Jurkat, Clone E6-1 (cell line): ENCODE measurements at places on chromosomes 7 and 10.

DNA sequence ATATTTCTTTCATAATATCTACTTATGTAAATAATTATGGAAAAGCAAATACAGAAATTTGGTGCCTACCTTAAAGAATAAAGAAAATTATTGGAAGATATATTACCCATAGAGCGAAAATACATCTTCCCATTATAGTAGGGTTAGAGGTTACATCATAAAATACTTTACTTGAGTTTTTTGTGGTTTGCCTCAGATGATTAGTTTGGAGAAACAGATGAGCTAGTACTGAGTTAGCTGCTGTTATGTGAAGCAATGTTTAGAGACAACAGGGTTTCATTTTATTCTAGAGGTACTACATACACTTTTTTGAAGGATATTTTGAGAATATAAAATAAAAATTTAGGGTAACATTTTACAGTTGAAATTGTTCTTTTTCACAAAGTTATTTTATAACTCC, 2.9 kb upstream of the MLLT10 start:
- DNase-seq, result no peak

- no peak for DNase-seq
Measured at GRCh38 chr7:11328309-11328708, 354.6 kb downstream of the PHF14 start.

DNA sequence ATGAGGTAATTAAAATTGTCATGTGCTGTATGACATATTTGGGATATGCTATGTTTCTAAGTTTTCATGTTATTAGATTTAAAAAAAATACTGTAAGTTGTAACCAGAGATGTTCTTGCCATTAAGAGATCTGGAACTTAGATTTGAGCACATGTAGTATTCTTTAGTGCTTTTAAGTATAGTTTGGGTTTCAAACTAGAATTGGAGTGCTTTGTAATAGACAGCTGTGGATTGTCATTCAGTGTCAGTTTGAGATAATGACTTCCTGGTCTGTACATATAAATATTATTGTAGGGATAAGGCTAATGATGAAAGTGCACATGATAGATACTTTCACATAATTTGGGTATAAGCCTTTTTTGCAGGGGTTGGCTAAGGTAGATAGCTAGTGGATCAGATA, 936.2 kb downstream of the CNTNAP2 start:
- DNase-seq, result no peak

GRCh38 chr7:111138586-111138985, 47.7 kb downstream of the LRRN3 start:
- no peak for DNase-seq

GRCh38 chr10:60114765-60115586, 208.6 kb upstream of the CCDC6 start:
- peak; percentile 31 for DNase-seq

DNA sequence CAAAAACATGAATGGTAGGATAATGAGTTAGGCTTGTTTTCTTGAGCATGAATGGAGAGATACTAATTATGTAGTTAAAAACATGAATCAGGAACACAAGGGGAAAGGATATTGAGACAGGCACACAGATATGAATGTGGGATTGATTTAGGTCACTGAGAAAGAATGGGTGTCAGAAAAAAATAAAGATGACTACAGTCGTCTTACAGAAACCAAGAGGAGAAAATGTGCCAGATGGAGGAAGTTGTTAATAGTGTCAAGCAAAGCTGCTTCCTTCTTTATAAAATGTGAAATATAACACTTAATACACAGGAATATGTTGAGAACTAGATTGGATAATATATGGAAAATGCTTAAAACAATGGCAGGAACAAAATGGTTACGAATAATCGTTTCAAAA, 173.3 kb upstream of the BET1 start:
- DNase-seq, result no peak

DNA sequence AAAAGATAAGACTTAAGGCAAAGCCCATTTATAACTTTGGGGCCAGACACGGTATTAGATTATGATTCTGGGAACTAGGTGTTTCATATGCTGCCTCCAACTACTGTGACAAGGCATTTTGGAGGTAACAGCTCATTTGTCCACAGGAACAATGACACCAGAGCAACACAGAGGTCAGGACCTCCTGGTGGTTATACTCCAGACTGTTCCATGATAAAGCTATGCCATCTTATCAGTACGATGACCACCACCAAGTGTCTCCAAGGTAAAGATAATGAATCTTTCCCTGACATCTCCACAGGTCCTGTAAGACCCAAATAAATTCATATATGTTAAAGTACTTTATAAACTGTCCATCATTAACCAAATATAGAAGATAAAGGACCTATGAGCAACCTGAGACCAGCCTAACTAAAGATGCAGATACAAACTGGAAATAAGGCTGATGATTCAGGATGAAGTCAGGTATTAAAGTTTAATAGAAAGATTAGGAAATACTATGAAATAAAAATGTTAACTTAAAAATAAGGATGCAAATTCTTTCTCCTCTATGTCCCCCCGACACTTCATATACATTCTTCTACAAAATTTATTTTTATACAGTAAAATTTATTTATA, 26.2 kb downstream of the CUL2 start:
- DNase-seq, result no peak

DNA sequence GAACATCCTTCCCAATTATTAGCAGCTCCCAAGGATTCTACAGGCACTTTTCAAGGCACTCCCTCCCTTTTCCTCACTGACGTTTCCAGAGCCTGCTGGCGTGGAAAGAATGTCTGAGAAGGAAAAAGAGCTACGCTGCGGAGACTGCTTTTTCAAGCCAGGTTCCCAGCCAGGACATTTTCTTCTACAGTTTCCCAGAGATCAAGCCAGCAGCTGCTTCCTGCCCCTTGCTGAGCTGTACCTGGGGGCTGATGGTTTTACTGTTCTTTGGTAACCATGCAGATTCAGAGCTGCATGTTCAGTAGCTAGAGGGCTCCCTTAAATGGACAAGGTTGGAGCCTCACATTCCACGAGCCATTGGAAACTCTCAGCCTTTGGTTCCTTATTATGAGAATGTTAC, 133.4 kb downstream of the EVX1 start:
- DNase-seq, result no peak

DNA sequence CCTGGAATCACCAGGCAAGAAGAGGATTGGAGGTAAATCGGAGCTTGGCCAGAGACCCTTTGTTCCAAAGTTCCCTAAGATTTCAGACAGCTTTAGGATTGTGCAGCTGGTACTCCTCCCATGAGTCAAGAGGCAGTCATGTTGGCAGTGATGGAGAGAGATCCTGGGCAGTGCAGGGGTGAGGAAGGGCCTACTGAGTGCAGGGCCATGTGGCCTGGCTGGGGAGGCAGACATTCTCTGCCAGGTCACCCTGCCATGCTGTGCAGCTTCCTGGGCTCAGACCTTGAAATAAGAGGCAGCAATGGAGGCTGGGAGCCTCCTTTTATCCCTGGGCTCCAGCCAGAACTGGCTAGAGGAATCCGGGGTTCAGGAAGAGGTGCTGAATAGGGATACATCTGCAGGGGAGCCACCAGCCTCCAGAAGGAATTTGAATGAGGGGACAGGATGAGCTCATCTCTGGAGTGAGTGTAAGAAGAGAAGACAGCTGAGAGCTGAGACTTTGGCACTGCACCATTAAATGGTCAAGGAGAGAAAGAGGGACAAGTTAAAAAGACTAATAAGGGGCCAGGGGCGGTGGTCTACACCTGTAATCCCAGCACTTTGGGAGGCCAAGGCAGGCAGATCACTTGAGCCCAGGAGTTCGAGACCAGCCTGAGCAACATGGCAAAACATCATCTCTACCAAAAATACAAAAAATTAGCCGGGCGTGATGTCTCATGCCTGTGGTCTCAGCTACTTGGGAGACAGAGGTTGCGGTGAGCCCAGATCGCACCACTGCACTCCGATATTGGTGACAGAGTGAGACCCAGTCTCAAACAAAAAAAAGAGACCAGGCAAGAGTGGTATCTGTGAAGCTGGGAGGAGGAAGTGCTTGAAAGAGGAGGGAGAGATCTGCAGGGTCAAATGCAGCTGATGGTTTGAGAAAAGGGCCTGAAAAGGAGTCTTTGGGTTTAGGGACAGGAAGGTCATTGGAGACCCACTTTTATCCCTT, 12.0 kb downstream of the SFTPD start:
- no peak for DNase-seq

- no peak for DNase-seq
Measured at GRCh38 chr10:132514821-132515520, 22.6 kb upstream of the INPP5A start.

DNA sequence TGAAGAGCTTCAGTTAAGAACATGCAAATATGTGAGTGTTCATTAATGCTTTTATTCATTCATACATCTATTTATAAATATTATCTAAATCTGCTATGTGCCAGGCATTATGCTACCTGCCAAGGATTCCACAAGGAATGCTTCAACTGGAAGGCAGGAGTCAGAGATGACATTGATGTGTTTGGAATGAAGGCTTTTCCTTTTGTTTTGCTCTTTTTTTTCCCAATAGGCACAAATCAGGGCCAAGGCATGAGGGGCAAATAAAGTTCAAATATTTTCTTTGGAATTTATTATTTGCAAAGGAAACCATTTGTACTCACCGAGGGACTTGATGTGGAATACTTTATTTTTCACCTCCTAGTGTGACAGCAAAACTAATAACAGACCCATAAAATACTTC, 530.3 kb downstream of the ARL4A start:
- DNase-seq, result no peak

- no peak for DNase-seq
Measured at GRCh38 chr10:86962981-86963310, 4.5 kb downstream of the SNCG start.

DNA sequence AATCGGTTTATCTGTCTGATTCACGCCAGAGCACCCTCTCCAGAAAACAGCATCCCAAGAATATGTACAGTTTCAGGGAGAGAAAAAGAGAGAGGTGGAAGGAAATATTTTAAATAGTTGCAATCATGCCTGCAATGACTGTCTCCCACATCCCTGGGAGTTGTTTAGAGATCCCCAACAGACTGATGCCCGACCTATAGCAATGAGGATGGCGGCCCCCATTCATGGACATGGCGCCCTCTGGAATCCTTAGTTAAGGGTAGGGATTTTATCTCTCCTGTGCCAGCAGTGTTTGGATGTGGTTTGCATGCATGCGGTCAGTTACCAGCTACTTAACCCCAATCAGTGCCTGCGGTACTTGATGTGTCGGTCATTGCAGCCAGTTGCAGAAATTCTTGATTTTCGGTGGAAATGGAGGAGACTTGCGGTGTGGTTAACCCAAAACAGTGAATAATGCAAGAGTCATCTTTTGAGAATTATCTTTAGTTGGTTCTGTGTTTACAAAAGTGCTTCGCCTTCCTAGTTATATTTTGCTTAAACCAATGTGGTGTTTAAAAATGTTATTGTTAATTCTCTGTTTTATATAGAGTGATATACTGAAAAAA, 186.0 kb upstream of the TCF7L2 start:
- DNase-seq, result no peak

DNA sequence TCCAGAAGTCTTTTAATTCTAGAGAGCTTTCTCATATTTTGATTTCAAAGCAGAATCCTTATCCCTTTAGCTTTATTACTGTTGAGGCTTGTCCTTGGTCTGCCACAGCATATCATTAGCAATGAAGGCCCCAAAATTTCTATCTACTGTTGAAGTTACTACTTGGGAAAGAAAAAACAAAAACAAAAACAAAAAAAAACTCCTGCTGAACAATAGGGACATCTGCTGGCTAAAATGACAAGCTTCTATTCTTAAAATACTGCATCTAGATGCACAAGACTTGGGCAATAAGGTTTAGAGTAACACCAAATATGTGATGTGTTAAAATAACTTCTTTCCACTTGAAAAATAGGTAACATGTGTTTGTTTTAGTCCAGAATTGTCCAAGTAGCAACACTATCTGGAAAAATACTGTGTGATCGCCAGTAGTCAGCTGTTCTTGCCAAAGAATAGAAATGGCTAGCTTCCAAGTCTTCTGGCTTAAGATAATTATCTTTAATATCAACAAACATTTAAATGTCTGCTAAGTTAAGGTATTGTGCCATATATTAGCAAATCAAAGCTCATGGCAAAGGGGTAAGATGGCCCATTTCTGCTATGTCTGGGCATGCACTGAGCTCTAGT, 3.8 kb upstream of the DMTF1 start:
- peak; percentile 23 for DNase-seq

- DNase-seq, result no peak
Measured at GRCh38 chr7:100975371-100975821, 6.0 kb downstream of the MUC12 start.

GRCh38 chr10:83917537-83918506, 221.5 kb upstream of the GHITM start:
- no peak for DNase-seq

GRCh38 chr7:382043-382400, 92.1 kb downstream of the FOXL3 start:
- DNase-seq, result no peak

- DNase-seq, result no peak
Measured at GRCh38 chr7:79452032-79452494, 1.4 kb downstream of the MAGI2 start.

- no peak for DNase-seq
Measured at GRCh38 chr7:67990003-67990402, 993.4 kb downstream of the TYW1 start.

GRCh38 chr7:15306296-15306695, 255.5 kb downstream of the AGMO start:
- no peak for DNase-seq

DNA sequence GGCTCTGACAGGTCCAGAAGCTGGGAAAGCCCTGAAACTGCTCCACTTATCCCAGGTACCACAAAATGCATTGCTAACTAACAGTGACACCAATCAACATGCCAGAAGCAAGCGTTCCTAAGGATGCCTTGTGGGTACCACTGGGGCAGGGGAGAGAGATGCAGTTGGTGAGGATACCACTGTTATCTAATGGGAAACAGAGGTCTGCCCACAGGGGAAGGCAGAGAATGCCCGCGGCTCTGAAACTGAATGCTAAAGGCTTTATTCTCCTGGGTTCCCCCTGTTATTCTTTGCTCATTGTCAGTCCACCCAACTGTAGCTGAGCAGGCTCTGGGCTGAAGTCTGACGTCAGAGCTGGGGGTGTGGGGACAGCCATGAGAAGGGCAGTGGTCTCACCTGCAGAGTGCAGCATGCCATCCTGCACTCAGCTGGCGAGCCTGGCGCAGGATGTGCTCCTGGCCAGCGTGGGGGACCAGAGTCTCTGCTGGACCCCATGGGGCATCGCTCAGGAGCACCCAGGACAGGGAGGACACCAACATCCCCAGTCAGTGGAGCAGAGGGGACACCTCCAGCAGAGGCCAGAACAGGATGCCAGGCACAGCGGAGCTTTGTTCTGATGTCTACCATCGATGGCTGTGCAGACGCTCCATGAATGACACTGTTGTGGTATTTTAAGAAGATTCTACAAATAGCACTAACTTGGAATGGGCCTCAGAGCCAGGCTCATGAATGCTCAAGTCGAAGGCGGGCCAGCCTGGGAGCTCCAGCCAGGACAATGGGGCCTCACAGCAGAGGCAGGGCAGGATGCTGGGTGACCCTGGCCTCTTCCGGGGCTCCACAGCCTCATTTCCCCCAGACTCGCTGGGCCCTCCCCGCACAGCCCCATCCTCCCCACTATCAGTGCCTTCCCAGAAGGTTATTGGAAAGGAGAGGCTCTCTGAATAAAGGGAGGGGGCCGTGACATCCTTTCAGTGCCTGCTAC, 95.8 kb downstream of the ARHGAP22 start:
- DNase-seq, result no peak

GRCh38 chr10:71408436-71409225, 11.9 kb downstream of the CDH23 start:
- DNase-seq, result no peak
